Stimulated activated CD4-positive, alpha-beta T cell treated with anti-CD3 and anti-CD28 coated beads, Interleukin-1b, Interleukin-23, amount 100 ng/mL, for 4 hours (primary cell): ENCODE measurements at places on chromosomes 4 and X.

DNA sequence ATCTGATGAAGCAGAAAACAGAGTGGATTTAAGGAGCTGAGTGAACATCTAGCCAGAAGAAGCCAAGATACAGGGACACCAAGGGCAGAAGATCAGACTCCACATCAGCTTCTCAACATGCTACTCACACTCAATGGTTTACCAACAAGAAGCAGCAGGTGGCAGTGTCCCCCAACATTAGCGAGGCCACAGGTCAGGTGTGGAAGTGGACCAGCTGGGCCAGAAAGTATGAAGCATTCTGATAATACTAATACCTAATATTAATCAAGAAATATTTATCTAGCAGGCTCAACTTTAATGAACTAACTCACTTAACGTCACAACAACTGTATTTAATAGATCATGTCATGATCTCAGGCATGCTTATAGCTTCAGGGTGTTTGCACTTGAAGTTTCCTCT, 73.4 kb upstream of the TTC29 start:
- DNase-seq = peak; percentile 20

GRCh38 chrX:134525086-134525792, 65.3 kb downstream of the HPRT1 start:
- no peak for DNase-seq

DNA sequence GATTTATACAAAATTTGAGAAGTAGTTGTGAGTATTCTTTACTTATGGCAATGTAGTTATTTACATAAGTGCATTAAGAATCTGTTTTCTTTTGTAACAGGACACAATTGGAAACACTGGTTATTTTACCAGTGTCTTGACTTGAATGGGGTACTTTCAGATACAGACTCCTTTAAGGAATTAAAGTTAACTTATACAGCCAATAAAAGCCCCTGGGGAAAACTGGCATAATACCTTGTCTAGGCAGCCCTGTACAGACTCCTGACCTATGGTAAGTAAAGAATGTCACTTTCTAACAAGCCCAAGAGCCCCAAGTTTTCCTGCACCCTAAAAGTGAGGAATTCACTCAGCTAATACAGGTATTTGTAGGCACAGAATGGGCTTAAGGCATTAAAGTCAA, 241.8 kb downstream of the CPXCR1 start:
- no peak for DNase-seq

DNA sequence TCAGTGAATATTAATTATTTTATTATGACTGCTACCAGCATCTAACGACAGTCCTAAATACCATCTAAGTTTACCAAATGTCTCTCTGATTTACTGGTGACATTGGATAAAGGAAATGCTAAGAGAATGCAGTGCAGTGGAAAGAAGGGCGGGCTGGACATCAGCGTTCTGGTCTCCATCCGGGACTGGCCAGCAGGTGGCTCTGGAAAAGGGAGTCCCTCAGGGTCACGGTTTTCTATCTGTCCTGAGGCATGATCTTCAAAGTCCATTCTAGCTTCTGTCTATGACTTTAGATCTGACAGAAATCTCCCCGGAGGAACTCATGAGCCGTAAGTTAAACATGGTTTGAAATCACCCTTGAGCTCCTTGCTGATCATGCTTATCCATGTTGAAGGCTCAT, 3.3 kb downstream of the TRIM2 start:
- DNase-seq = no peak

DNA sequence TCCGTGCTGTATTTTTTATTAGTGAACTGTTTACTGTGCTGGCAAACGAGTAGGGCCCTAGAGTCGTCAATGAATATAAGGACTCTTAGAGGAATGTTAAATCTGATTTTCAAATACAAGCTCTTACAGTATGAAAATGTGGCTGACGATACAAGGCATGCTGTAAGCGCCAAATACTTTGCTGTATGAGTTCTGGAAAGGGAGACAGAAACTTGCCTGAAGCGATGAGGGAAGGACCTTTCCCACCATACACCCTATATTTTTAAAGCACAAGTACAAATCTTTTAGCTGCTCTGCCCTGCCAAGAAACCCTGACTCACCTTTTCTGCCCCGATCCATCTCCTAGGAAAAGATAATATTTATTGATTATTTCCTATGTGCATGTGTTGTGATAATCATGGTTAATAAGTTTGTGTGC, 15.7 kb upstream of the RUFY3 start:
- no peak for DNase-seq

DNA sequence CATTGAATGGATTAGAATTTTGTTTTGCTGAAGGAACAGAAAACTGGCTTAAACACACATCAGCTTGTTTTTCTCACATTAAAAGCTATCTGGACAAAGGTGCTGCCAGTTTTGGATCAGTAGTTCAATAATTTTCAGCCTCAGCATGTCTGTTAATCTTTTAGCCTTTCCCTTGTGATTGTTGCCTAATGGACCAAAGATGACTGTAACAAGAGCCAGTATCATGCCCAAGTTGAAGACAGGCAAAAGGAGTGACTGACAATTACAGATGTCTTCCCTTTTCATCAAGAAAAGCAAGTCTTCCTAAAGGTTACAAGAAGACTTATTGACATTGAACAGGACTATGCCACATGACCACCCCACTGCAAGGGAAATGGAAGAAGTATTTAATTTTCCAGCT, 419.7 kb downstream of the MAPK10 start:
- no peak for DNase-seq

DNA sequence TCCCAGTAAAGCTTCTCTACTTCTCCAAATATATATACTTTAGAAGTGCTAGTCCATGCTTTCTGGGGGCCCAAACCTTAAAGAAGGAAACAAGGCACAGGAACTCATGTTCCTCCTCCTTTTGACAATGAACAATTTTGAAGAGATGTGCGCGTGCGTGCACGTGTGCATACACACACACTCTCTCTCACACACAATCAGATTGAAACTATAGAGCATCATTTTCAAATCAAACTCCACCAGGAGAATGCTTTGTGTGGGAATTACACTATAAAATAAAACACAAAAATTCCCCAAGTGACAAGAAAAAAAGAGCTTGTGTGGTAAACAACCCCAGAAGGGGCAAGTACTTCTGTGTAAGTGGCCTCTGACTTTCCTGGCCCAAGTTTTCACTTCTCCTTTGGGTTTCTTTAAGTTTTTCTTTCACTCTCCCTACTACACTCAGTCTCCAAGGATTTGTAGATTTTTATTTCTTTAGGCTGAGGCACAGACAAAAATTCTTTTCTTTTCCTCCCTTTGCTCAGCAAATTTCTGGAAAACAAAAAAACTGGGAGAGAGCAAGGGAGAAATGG, 46.6 kb upstream of the SHISA3 start:
- DNase-seq = no peak

DNA sequence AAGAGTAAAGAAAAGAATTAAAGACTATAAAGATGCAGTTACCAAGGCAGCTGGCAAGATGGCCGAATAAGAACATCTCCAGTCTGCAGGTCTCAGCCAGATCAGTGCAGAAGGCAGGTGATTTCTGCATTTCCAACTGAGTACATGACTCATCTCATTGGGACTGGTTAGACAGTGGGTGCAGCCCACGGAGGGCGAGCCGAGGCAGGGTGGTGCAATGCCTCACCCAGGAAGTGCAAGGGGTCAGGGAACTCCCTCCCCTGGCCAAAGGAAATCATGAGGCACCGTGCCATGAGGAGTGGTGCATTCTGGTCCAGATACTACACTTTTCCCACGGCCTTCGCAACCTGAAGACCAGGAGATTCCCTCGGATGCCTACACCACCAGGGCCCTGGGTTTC, 20.5 kb downstream of the SPIN4 start:
- DNase-seq = no peak

GRCh38 chrX:37745835-37746217, 34.0 kb upstream of the CYBB start:
- no peak for DNase-seq

DNA sequence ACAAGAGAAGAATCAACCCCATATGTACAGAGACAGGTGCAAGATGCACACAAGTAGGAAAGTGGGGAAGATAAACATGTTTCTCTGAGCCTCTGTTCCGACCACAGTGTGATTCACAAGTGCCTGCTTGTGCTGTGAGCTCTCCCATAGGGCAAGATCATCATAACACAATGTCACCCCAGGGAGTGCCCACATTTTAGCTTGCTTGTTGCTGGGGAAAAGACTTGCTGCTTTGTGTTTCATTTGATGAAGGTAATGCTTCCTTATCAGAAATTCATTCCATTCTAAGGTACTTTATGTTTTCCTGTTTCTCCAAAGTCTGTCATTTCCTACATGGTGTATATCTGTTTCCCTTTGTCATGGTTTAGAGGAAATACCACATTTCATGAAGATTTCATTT, 304.5 kb upstream of the DIPK2B start:
- no peak for DNase-seq
